ENCODE measurements at places on chromosomes 1 and 21. TPM values are rescaled to one million over a fixed set of nuclear protein-coding genes. Genes with fewer than 3 reads are reported as not detected.

- H3K4me1 ChIP-seq: no peaks in the 10 kb centered on the region
- H3K27me3 ChIP-seq: peaks cover 2% of the 10 kb centered on the region
- H3K27ac ChIP-seq: no peak overlapping the region
- DNase-seq: no peak
Observed at GRCh38 chr1:245512980-245513578, 358.3 kb downstream of the KIF26B start.

- no peak overlapping the region for H3K4me3 ChIP-seq
- no peak overlapping the region for H3K27ac ChIP-seq
- peaks cover 3% of the 10 kb centered on the region for H3K36me3 ChIP-seq
- peaks cover 23% of the 10 kb centered on the region for H3K4me1 ChIP-seq
Observed at GRCh38 chr1:99786751-99787501, 20.5 kb upstream of the FRRS1 start.

DNA sequence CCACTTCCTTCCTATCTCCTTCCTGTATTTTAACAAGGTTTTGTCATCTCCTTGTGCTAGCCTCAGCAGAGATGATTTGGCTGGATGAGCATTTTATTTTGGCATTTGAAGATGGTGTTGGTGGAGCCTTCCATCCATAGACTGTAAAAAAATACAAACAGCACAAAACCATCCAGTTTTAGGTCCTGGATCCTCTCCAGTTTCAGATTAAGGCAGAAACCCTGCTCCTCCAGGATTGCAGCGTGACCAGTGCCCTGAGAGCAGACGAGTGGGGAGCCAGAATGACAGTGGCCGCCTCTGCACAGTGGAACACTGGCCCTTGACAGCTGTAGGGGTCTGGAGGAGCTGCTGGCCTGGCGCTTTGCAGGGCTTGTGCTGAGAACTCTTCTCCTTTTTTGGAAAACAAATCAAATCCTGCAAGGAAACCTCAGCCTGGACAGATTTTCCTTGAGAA, 72.2 kb upstream of the GADD45A start:
- peaks cover 14% of the 10 kb centered on the region for H3K27me3 ChIP-seq
- DNase-seq: no peak
- H3K4me1 ChIP-seq: peaks cover 4% of the 10 kb centered on the region
- H3K36me3 ChIP-seq: no peaks in the 10 kb centered on the region

- DNase-seq: no peak
- H3K27ac ChIP-seq: no peak overlapping the region
- no peaks in the 10 kb centered on the region for H3K36me3 ChIP-seq
- H3K4me1 ChIP-seq: no peaks in the 10 kb centered on the region
- peaks cover 5% of the 10 kb centered on the region for H3K27me3 ChIP-seq
Observed at GRCh38 chr1:182652933-182653332, 31.5 kb downstream of the RGS8 start.

DNA sequence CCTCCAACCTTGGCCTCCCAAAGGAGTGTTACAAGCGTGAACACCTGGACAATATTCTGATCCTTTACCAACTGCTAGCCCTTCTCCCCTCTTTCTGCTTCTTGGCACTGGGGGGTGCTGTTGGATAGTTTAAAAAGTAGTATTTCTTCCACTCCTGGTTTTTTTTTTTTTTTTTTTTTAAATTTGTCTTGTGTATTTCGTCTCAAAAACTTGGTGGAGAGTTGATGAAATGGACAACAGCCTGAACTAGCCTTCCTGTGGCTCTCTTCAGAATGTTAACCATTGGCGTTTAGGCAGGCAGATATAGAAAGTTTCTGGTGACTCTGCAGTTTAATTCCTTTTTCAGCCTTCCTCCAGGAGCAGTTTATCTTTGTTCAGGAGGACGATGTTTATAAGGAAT, 69.7 kb upstream of the USP24 start:
- peaks cover 9% of the 10 kb centered on the region for H3K27me3 ChIP-seq
- no peak overlapping the region for H3K4me3 ChIP-seq
- H3K4me1 ChIP-seq: peaks cover 12% of the 10 kb centered on the region
- no peak overlapping the region for H3K27ac ChIP-seq
- no peak for DNase-seq

DENND2C gene
- 0.43 TPM for total RNA-seq

CD101 gene
- total RNA-seq: 2.9 TPM

- peak; percentile 24 for DNase-seq
- peak overlapping the region; percentile 56 for H3K4me3 ChIP-seq
- peaks cover 55% of the 10 kb centered on the region for H3K4me1 ChIP-seq
- peak overlapping the region; percentile 68 for H3K27ac ChIP-seq
- H3K36me3 ChIP-seq: peaks cover 36% of the 10 kb centered on the region
Observed at GRCh38 chr1:205313563-205314308, 7.8 kb downstream of the NUAK2 start.

FTCD gene
- total RNA-seq: not detected

DNA sequence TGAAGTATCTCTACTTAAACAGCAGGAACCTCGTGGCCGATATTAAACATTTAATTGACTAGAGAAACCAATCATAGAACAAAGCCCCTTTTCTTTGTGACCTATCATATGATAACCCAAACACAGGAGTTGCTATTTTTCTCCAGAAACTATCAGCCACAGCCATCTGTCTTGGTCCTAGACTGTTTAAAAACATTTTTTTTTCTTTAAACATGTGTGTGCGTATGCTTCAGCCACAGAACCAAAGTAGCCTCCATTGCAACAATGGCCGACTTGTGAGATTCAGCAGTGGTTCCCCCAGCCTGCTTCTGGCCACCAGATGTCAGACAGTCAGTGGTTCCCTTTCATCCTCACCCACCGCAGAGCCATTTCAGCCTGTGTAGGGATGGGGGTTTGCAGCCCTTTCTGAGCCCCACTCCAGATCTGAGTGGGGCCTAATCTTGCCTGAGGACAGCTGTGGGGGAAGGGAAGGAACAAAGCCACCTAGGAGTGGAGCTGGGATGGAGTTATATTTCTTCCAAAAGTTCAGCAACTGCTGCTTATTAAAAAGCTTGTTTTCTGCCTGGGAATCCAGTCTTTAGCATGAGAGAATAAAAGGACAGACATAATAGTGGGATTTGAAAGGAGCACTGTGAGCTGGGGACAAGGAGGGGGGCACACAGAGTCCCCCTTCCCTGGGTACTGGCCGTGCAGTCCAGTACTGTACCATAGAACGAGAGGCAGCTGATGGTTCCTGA, 11.7 kb upstream of the IGSF3 start:
- no peak for DNase-seq
- no peaks in the 10 kb centered on the region for H3K36me3 ChIP-seq
- H3K4me1 ChIP-seq: no peaks in the 10 kb centered on the region
- no peak overlapping the region for H3K4me3 ChIP-seq
- no peak overlapping the region for H3K27ac ChIP-seq

WNT9A gene
- total RNA-seq: 2.0 TPM

- DNase-seq: peak; percentile 84
- peaks cover 11% of the 10 kb centered on the region for H3K36me3 ChIP-seq
- peaks cover 26% of the 10 kb centered on the region for H3K4me1 ChIP-seq
- peak within 1 kb of the TSS; percentile 51 for H3K27ac ChIP-seq
Observed at GRCh38 chr1:156571919-156572662, at the start of gene IQGAP3. Gene IQGAP3 (minus strand): TSS chr1:156572565. CDS start chr1:156572529, 36 bp downstream.

DNA sequence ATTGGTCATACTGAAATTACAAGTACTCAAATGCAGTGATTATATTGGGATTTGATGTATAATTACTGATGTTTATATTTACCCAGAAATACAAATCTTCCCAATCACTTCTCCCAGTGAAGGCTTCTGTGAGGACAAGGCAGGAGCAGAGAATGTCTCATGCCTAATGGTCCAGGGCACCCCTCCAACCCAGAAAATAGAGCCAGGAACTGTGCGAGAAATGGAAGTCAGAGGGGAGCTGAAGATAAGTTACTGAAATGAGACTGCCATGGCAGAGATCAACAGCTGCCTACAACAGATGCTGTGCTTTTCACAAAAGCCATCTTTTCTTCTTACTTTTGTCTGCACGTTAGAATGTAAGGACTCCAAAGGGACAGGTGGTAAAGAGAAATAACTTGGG, 171.2 kb downstream of the TTLL7 start:
- no peak overlapping the region for H3K27ac ChIP-seq
- H3K4me3 ChIP-seq: no peak overlapping the region
- no peaks in the 10 kb centered on the region for H3K27me3 ChIP-seq
- H3K4me1 ChIP-seq: no peaks in the 10 kb centered on the region
- no peak for DNase-seq
- no peaks in the 10 kb centered on the region for H3K36me3 ChIP-seq

DNA sequence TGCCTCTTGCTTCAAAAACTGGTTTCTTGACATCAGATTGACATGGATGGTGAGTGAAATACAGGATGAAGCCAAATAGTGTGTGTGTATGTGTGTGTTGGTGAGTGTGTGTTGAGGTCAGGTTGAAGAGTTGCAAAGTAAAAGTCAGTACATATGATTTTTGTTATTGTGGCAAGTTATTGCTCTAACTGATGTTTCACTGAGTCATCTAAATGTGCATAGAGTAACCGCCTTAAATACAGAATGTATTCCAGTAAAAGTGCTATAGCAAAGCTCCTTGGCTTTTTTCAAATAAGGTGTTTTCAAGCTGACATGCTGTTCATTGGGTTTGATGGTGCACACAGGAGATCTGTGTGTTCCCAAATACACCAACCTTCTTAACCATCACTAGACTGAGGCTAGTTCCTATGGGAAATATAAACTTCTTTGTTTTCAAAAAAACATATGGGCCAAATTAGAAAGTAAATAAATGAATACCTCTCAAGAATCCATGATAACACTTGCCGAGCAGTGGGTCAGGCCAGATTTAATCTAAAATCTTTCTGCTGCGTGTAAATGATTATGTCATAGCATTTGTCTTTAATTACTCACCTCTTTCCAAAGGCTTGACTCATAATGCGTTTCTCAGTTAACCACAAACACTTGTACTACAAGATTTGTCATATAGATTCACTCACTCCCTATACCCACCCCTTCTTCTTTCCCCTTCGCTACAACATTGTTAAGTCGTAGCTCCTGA, 151.1 kb downstream of the LYPLAL1 start:
- H3K27ac ChIP-seq: no peak overlapping the region
- peaks cover 16% of the 10 kb centered on the region for H3K27me3 ChIP-seq
- no peak overlapping the region for H3K4me3 ChIP-seq
- H3K36me3 ChIP-seq: no peaks in the 10 kb centered on the region

Data from activated CD4-positive, alpha-beta memory T cell treated with anti-CD3 and anti-CD28 coated beads, Interleukin-2, amount 10 ng/mL, durations not matched to agents 7 days and 5 days (primary cell).